ENCODE measurements at places on chromosomes 2 and 18.

DNA sequence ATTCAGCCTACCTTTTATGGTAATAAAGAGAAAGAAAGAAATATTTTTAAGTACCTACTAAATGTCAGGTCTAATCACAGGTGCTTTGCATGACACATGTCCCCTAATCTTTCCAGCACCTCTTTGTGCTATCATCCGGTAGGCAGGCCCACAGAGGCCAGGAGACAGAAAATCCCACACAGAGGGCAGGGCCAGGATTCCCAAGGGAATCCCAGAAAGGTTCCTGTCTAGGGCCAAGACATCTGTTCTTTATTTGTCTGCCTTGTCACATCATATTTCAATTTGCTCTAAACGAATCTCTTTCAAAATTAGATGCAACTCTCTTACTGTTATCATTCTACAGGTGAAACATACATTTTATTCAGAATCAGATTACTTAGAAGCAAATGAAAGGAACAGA lies 676.1 kb upstream of the GYPC start:
- DNase-seq, result no peak

- DNase-seq, result no peak
Measured at GRCh38 chr2:178718283-178718682, 88.9 kb downstream of the TTN start.

- DNase-seq, result no peak
Measured at GRCh38 chr2:2874805-2875204, 502.8 kb downstream of the EIPR1 start.

GRCh38 chr2:38155-38554 lies 8.2 kb downstream of the FAM110C start:
- DNase-seq, result no peak

DNA sequence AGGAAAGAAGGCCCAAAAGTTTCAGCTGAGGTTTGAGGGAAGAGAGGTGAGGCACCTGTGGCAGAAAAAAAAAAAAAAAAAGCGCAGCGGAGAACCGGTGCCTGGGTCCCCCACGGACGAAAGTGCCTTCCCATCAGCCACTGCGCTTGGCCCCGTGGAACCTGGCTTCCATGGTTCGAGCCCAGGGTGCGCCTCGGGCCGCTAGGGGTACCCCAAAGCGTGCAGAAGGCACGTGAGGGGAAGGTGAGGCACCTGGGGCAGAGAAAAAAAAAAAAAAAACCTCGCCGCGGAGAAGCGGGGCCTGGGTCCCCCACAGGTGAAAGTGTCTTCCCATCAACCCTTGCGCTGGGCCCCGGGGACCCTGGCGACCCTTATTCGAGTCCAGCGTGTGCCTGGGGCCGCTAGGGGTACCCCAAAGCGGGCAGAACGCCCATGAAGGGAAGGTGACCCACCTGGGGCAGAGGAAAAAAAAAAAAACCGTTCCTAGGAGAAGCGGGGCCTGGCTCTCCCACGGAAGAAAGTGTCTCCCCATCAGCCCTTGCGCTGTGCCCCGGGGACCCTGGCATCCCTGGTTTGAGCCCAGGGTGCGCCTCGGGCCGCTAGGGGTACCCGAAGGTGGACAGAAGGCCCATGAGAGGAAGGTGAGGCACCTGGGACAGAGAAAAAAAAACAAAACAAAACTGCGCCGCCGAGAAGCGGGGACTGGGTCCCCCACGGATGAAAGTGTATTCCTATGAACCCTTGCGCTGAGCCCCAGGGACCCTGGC lies 228.6 kb downstream of the CCDC74A start:
- no peak for DNase-seq

DNA sequence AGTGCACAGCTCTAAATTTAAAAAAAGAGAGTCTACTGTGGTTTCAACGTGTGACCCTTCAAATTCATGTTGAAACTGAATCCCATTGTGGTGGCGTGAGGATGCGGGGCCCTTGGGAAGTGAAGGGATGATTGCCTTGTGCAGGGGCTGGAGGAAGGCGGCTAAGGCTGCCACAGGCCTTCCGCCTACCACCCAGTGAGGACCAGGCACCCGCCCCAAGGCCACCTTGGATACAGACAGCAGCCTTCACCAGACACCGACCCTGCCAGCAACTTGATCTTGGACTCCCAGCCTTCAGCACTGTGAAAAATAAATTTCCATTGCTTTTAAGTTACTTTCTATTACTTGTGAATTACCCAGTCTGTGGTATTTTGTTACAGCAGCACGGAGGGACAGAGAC lies 103.4 kb upstream of the TMEM18 start:
- DNase-seq, result no peak

- no peak for DNase-seq
Measured at GRCh38 chr2:13660231-13660630, 943.5 kb downstream of the TRIB2 start.

GRCh38 chr18:615092-615521 lies 18.3 kb downstream of the CLUL1 start:
- no peak for DNase-seq

DNA sequence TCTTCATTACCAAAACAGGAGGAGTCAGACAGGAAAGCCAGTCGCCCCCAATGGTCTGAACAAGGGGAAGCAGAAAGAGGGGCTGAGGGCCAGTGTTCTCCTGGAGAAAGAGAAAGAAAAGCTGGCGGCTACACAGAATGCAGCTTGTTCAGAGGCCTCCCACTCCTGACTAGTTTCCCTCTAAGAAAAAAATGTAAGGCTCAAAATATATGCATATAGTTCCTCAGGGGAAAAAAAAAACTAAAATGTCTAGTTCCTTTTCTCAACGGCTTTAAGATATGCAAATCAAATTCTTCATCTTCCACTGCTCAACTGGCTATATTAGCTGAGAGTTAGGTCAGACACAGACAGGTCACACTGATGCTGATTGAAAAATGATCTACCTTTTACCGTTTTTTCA lies 18.6 kb downstream of the MBOAT2 start:
- DNase-seq, result no peak

DNA sequence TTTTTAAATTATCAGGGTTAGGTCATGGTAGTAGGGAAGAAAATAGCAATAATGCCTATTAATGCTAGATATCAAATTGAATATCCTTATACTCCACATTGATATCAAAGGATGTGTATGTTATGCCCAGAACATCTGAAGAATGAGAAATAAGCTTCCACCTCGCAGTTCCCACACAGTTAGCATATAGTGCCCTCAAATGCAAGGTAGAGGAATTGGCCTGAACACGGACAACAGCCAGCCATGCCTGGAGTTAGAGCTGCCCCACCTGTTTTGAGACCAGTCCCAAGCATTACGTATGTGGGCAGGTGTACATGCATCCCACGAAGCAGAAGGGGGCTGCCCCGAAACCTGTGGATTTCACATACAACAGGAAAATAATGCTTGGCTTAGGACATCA lies 79.6 kb downstream of the SUMO1 start:
- no peak for DNase-seq

DNA sequence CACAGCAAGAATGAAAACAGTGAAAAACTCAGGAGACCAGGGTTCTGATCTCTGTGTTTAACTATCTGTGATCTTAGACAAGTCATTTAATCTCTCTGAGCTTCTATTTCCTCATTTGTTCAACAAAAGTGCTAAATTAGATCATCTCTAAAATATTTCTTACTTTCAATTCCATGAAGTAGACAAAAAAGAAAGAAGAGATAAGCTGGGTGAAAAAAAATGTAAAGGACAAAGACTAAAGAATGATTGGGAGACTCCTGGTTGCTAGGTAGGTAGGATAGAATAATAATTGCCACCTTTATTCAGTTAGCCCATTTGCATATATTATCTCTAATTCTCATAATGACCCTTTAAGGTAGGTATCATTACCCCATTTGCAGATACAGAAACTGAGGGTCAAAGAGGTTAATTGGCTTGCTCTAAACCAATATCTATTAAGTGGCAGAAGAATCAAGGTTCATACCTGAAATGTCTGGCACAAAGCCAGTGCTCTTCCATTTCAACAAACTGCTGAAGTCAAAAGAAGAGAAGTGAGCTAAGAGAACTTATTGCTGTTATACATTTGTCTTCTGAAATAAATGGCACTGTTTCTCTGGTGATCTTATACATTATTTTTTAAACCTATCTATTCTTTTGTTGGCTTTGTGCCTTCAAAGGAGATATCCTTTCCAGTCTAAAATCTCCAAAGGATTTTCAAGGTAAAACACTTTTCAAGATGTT lies 141.7 kb downstream of the OTX1 start:
- DNase-seq, result no peak

DNA sequence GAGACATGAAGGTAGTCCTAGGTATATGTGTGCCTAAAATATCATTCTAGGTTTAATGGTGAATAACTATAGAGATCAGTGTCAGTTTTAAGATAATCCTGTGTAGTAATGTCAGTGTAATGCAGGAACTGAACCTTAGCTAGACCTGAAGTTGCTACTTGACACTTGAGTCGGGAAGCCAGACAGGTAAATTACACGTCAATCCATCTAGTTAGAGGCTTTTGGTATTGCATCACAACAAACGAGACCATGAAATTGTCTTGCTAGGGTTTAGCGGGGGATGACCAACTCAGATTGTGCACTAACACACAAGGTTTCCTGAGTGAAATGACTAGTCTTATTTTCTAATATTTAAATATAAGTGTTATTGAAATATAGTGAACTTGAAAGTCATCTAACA lies 2.0 kb downstream of the YPEL5 start:
- no peak for DNase-seq

DNA sequence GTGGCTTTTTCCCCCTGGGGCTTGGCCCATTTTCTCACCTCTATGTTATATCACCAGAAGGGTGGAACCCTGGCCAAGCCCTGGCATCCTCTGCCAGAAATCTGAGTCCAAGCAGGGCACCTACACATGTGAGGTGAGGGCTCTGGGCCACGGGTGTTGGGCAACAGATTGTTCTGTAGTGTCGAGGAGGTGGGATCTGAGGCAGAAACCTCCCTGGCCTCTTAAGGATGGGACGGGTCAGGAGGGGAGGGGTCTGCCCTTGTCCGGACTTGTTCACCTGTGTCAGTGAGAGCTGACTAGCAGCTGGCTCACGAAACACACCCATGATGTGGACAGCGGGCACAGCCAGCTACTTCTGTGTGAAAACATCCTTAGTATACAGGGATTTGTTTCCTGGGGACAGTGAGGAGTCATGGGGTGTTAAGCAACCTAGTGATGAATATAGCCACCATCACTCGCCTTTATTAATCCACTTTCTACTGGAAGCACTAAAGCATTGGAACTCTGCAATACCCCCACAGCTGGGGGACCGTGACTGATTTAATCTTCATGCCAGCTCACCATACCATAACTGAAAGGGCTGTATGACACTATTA lies 35.6 kb downstream of the EPAS1 start:
- DNase-seq, result no peak

GRCh38 chr2:32750880-32751279 lies 123.0 kb downstream of the TTC27 start:
- no peak for DNase-seq

DNA sequence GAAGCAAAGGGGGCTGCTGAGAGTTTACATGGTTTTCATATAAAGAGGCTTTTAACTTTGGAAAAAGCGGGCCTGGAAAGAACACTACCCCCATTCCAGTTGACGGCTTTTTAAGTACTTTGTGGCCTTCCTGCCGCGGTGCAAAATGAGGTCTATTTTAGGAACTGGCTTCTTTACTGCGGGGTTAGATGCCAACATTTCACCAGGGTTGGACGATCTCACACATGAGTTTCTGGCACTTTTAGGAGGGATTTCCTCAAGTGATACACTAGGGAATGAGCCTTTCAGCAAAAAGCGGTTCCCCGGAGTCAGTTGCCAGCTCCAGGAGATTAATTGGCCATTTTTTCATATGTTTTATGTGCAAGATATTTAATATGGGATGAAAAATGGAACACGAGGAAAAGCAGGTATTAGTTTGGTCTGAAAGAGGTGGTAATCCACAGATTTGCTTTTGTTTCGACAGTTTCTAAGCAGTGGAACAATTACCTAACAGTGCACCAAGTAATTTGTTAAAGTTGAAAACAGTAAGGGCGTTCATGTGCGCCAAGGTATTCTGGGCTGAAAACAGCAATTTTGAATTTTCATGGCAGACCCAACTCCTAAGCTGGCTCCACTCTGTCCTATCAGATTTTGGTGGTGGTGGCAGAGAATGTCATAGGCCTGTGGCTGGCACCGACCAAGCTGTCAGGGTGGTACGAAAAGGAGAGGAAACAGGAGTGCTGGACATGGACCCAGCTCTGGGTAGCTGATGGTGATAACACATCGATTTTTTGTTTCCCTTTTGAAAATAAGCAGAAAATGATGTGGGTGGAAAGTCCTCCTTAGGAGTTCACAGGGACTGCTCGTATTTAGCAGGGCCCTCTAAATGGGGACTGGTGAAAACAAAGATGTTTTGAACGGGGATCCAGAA lies 55.6 kb upstream of the FZD5 start:
- no peak for DNase-seq

DNA sequence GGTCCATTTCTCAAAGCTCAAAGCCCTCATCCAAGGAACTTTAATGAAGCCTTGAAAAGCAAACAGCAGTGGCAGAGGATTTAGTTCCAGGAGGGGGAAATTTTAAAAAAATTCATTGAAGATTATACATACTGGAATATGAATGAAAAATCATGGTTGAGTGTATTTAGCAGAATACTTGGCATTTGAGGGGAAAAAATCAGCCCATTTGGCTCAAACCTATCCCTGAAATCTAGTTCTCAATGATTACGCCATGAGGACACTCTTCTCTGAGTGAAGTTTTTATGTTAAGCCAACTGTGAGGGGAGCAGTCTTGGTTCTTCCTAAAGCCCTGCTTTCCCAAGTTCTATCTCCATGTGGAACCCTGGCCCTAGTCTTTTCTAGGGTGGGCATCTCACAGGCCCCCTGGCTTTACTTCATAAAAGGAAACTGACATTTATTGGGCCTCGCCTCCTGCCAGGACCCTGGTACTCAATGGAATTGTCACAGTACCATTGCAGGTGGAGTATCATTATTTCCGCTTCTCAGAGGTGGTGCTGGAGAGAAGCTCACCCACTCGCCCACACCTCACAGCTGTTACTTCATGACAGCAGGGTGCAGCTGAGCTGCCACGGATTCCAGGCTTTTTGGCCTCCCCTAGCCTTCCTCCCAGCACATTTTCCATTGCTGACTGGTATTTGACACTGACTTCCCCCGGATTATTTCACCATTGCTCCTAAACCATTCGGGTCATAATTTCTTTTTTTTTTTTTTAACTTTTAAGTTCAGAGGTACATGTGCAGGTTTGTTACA lies 56.8 kb downstream of the NXPH2 start:
- no peak for DNase-seq

Data from activated T-cell treated with anti-CD3 and anti-CD28 coated beads, Interleukin-2, amount 50 U/mL, for 72 hours (primary cell).